Progenitor cell of endocrine pancreas (in vitro differentiated cells): ENCODE measurements at places on chromosomes 5 and 9. TPM values are rescaled to one million over a fixed set of nuclear protein-coding genes. Genes with fewer than 3 reads are reported as not detected.

GRCh38 chr5:143051244-143052058 lies 281.3 kb downstream of the ARHGAP26 start:
- no peak for DNase-seq

DNA sequence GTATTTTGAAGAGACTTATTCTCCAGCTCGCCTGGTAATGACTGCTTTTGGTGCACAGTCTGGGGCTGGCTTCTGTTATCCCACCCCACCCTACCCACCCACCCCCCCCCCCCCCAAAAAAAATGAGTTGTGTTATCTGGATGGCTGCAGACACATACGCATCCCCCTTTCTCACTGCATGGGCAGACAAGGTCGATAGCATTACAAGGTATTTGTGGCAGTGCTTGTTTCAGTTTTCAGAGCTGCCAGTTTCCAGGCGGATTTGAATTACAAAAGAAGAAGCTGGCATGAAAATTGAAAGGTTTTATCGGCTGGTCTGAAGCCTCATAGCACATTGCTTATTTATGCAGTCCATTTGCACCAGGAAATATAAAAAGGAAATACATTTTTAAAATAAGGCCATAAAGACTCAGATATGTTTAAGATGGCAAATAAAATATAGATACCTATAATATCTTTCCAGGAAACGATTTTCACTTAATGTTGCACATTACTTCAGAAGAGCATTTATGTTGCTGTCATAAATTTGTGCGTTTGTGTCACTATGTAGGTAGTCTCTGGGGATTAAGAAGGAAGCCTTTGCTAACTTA lies 85.1 kb upstream of the GRHPR start:
- DNase-seq: no peak

GRCh38 chr9:94802793-94803192 lies 76.3 kb downstream of the AOPEP start:
- no peak for DNase-seq

Gene ZNF367
- total RNA-seq: 5.3 and 5.7 TPM in 2 replicates

DNA sequence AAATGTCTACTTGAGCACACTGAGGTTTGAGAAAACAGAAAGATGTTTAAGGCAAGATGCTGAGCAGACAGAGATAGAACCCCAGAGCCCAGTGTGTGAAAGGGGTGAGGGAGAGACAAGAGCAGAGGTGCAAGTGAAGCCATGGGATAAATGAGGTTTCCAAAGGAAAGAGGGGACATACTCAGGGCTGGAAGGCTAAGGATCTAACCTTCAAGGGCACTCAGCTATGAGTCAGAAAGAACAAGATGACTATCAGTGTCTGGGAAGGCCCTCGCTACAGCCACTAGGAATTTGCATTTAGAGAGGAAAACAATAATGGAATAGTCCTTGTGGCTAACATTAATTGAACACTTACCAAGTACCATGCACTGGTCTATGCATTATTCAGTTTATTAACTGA lies 113.7 kb downstream of the HTR4 start:
- no peak for DNase-seq

Gene PKD2L2
- not detected in 2 replicates for total RNA-seq

GRCh38 chr5:16685069-16685468 lies 68.3 kb upstream of the RETREG1 start:
- no peak for DNase-seq

DNA sequence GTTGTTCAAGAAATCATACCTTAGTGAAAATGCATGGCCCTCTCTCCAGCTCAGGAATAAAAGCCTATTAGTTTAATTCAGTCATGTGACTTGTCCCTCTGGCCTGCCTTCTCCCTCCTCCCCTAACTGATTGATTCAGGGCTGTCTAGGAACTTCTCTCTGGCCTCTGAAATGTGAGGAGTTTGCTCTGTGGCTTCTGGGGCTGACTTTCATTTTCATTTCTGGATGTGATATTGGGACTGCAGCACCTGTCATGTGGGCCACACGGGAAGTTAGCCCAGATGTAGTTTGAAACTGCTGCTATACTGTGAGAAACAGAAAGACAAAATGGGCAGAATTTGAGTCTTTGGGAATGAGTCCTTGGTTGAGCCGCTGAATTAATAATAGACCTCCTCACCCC lies 44.8 kb downstream of the PARP8 start:
- DNase-seq: no peak

DNA sequence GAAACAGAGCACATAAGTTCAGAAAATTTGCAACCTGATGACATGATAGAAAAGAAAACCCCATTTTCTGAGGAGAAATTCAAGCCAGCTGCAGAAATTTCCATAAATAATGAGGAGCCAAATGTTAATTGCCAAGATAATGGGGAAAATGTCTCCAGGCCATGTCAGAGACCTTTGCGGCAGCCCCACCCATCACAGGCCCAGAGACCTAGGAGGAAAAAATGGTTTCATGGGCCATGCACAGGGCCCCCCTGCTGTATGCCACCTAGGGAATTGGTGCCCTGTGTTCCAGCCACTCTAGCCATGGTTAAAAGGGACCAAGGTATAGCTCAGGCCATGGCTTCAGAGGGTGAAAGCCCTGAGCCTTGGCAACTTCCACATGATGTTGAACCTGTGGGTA lies 118.1 kb downstream of the NR2F1-AS1 start:
- no peak for DNase-seq

- DNase-seq: no peak
Measured at GRCh38 chr9:129341171-129341986, 163.3 kb upstream of the IER5L start.

- no peak for DNase-seq
Measured at GRCh38 chr9:101421653-101422065, 13.9 kb downstream of the ALDOB start.

DNA sequence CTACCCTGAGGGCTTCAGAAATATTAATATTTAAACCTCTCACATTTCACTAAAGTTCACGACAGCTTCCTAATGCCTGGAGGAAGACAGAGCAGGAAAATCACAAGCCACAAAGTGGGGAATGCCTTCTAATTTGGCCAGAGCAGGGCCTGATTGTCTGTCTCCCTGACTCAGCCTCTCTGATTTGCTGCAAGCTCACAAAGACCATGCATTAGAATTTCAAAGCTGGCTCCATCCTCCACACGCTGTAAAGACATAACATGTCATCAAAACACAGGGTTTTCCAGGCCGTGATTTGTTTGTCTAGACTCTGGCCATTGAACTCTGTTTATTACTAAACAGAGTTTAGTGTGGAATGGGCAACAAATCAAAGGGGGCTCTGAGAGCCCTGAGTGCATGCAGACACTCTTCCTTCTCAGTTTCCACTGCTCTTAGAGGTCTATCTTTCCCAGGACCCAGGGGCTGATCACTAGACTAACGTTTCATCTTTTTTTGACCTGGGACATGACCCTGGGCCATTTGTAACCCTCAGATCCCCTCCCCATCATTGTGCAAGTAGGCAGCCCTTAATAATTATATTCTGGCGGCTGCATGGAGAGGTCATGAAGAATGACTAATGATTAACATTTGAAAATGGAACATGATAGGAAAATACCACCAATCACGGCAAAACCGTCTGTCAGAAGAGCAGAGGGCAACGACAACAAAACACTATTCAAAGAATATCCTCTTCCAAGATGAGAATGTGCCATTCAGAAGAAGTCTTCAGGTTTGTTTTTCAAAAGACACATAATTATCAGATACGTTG lies 140.2 kb downstream of the ENC1 start:
- no peak for DNase-seq

GRCh38 chr5:16994565-16994964 lies 58.5 kb upstream of the MYO10 start:
- no peak for DNase-seq

Gene FYB1
- total RNA-seq: not detected in 2 replicates

DNA sequence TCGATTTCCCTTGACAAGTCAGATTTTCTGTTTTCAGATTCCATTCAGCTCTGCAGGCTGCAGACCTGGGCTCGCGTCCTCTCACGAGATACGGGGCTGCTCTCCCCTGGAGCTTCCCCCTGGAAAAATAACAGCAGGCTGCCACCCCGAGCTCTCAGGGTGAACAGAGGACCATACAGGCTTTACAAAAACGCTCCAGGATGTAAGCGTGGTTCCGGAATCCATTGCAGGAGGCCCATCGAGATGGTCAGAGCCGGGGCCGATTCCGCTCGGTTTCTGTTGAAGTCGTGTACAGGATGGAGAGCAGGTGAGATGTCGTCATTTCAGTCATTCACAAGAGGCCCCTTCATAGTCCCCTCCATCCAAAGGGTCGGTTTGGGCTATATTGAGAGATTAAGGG lies 297.7 kb upstream of the IRX4 start:
- DNase-seq: no peak

DNA sequence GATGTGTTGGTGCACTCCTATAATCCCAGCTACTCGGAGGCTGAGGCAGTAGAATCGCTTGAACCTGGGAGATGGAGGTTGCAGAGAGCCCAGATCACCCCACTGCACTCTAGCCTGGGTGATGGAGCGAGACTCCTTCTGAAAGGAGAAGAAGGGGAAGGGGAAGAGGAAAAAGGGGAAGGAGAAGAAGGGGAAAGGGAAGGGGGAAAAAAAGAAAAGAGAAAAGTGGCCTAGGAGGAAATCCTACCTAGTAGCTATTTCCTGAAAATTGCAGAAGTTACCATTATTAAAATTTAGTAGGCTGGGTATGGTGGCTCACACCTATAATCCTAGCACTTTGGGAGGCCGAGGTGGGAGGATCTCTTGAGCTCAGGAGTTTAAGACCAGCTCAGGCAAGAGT lies 67.4 kb downstream of the ARRDC3 start:
- DNase-seq: no peak

DNA sequence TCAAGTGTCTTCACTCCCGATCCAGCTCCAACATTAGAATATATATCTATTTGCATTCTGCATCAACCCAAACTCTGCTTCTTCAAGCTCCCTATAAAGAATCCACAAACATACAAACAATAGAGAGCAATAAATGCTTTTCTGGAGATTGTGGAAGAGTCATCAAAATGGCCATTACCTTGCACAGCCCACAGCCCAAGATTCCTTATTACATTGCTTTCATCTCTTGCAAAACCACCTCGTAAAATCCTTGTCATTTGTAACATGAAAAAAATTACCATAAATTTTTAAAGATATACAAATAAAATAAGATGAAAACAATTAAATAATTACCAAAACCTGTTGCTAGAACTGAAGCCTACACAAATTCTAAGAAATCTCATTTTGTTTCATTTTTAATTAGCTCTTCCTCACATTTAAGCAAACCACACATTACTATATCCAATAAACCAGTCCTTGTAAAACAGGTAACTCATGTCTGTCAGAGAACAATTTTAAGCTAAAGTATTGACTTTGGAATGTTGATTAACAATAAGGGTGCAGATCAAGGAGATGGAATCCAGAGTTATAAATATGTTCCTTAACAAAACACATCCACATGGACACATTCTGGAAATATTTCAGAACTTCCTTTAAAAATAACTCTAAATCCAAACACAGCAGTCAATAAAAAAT lies 7.1 kb downstream of the SPINK9 start:
- DNase-seq: no peak

Gene LHX3
- not detected in 2 replicates for total RNA-seq

Gene ZNG1F
- total RNA-seq: 15.8 and 18.9 TPM in 2 replicates

DNA sequence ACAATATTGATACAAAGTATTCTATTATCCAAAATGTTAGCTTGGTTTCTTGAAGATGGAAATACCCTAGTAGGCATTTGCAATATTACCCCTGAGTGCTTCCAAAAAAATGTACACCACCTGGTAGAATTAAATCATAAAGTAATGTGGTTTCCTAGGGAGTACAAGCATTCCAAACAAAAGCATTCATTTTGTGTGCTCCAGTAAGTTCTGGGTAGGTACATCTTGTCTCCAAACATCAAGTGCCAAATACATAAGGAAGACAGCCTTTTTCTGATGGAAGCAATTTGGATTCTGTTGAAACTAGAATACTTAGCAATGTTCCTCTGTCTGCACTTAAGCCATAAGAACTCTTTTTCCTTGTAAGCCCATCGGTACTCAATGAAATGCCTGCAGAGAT lies 73.1 kb upstream of the IL7R start:
- no peak for DNase-seq

Gene MCTP1
- 1.7 and 2.1 TPM in 2 replicates for total RNA-seq

GRCh38 chr5:111229871-111230810 lies 6.0 kb downstream of the CAMK4 start:
- DNase-seq: no peak

DNA sequence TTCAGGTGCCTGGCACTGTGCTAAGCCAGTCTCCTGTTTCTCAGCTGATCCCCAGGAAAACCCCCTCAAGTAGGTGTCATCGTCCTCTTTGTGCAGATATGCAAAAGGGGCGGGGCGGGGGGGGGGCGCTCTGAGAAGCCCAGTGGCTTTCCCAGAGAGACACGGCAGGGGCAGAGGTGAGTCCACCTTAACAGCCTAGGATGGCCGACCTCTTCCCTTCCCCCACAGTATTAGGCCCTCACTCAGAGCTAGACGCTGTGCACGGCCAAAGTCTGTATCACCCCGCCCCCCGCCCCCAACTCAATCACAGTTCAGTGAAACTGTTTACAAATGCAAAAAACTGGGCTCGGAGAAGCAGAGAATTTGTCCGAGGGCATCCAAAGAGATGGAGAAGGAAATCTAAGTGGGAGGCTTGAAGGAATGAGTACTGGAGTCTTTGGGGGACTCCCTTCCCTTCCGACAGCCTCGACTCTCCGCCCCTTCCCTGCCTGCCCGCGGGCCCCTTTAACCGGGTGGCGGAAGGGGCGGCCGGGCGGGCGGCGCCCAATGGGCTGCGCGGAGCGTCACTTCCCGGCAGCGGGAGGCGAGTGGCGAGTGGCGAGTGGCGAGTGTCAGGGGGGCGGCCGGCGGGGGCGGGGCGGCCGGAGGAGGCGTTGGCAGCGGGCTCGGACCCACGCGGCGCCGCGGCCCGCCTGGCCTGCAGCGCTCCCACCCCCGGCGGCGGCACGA lies at the start of gene ERGIC1:
Gene ERGIC1, plus strand, starts transcription at position 566 of the 729 bp plus-strand sequence. Its CDS starts 163 bp downstream, at position 729.
- peak; percentile 52 for DNase-seq

Gene RNF208
- 24.0 and 25.7 TPM in 2 replicates for total RNA-seq

Gene RASEF
- 13.1 and 14.1 TPM in 2 replicates for total RNA-seq

Gene BRINP1
- 0.79 and 1.1 TPM in 2 replicates for total RNA-seq

DNA sequence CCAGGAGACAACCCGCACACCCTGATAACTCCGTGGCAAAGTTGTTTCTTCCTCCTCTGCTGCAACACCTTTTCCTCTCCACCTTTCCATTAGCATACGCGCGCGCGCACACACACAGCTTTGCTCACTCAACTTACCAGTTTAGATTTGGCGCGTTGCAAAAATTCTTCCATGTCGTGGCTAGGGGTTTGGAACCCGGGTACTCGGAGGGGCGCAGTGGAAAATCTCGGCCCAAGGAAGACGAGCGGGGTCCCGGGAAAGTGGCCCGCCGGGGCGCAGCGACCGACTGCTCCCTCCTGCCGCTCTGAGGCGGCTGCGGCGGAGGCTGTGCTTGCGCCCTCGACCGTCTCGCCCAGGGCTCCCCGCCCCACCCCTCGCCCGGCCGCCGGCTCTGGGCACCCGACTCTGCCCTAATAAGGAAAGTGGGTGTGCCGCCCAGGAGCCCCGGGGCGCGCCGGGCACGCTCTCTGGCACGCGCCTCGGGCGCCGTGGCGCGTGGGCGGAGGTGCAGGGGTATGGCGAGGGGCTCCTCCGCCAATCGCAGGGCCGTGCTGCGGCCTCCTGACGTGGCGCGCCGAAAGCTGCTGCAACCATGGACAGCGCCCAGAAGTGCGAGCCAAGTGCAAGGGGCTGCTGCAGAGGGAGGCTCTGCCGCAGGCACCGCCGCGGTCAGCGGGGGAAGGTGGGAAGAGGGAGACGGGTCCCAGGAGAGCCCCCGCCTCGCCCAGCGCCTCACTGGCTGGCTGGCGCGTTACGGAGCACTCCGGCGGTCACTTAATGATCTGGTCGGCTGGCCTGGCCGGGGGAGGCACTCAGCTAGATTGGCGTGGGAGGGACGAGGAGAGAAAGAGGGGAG lies at the start of gene PRUNE2:
Gene PRUNE2, minus strand, starts transcription at position 324 of the 856 bp plus-strand sequence. Its CDS starts 151 bp downstream, at position 173.
- peak; percentile 93 for DNase-seq
